GM12878 (cell line): ENCODE measurements at places on chromosomes 7 and 10.

DNA sequence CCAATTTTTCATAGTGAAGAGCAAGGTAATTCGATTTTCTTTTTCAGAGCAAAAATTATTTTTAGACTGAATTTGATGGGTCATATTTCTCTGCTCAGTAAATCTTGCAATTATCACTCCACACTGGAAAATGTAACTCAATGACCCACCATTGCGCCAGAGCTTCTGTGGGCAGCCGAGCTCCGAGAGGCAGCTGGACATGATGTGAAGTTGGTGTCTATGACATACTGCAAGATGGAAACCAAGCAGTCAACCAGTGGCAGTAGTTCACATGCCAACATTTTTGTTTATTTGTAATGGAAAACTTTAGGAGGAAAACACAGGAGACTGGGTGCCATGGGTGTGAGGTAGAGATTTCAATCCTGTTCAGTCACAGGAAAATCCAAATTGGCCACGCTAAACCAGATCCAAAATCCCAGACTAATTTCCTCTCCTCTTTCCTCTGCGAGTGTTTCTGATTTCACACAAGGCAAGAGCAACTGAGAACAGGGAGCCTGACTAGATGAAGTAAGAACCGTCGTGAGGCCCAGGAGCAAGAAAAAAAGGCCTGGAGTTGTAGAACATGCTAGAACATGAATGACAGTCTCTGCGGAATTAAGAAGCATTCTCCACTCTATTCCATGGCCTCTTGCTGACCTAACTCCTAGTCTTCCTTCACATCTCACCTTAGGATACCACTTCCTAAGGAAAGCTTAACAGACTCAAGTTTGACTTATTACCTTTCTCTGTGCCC, 39.3 kb downstream of the CALD1 start:
- no peak for DNase-seq
- no peak overlapping the region for H3K27ac ChIP-seq
- H3K27me3 ChIP-seq, result no peaks in the 10 kb centered on the region
- H3K4me3 ChIP-seq, result no peak overlapping the region

- no peaks in the 10 kb centered on the region for H3K27me3 ChIP-seq
- peaks cover 30% of the 10 kb centered on the region for H3K36me3 ChIP-seq
- H3K4me1 ChIP-seq, result peaks cover 5% of the 10 kb centered on the region; the same call in 1 of the 2 replicates
These were observed 139.8 kb upstream of the AOAH start for GRCh38 chr7:36863901-36864701.

- no peak for DNase-seq
- no peak overlapping the region for H3K4me3 ChIP-seq
- H3K27ac ChIP-seq, result no peak overlapping the region
- H3K4me1 ChIP-seq, result no peaks in the 10 kb centered on the region
These were observed 36.9 kb upstream of the AGR2 start for GRCh38 chr7:16841681-16842080.

GRCh38 chr7:100035876-100036275, 13.7 kb upstream of the ZSCAN21 start:
- peaks cover 16% of the 10 kb centered on the region for H3K36me3 ChIP-seq
- no peak for DNase-seq
- no peaks in the 10 kb centered on the region for H3K4me1 ChIP-seq
- no peak overlapping the region for H3K4me3 ChIP-seq

DNA sequence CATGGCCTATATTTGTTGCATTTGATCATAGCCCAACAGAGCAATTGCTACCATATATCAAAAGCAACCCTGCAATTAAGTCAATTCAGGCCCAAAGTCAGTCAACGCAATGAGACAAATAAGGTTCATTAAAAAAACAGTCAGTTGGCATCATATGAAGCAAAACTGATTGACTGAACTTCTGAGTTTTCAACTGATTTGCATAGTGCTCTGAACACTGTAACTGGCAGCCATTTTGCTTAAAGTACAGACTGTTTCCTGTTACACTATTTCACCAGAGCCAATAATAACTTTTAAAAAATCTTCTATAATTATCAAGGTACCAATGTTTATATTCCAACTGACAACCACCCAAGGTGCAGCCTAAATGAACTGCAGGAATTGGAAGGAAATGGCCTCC, 68.4 kb upstream of the RAPGEF5 start:
- H3K4me3 ChIP-seq, result no peak overlapping the region
- no peak for DNase-seq
- no peak overlapping the region for H3K27ac ChIP-seq
- H3K36me3 ChIP-seq, result no peaks in the 10 kb centered on the region

DNA sequence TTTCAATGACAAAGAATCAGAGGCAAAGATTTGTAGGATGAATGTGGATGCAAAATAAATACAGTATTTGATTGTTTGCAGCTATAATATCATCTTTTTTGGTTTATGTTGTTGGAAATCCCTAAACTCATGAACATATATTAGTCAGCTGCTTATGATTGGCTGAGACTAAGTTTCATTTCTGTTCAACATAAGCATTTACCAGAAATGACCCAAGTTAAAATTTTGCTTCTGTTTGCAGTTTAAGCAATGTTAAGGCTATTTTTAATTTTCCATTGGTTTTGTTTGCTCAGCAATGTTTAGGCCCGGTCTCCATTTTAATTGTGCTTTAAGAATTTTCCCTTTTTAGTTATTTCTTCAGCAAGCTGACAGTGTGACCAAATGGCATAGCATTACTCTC, 22.0 kb downstream of the GIMAP6 start:
- no peak overlapping the region for H3K27ac ChIP-seq
- no peaks in the 10 kb centered on the region for H3K36me3 ChIP-seq
- DNase-seq, result no peak
- no peaks in the 10 kb centered on the region for H3K27me3 ChIP-seq
- H3K4me1 ChIP-seq, result no peaks in the 10 kb centered on the region; the same call in 1 of the 2 replicates

DNA sequence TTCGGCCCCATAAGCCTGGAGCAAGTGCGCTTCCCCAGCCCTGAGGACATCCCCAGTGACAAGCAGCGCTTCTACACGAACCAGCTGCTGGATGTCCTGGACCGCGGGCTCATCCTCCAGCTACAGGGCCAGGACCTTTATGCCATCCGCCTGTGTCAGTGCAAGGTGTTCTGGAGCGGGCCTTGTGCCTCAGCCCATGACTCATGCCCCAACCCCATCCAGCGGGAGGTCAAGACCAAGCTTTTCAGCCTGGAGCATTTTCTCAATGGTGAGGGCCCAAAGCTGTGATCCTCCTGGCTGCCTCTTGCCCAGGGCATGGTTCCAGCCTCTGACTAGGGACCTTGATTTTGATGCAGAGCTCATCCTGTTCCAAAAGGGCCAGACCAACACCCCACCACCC, 10.1 kb downstream of the IRF5 start:
- H3K4me1 ChIP-seq, result peaks cover 4% of the 10 kb centered on the region; the same call in 1 of the 2 replicates
- H3K36me3 ChIP-seq, result peaks cover 45% of the 10 kb centered on the region
- DNase-seq, result no peak
- H3K27ac ChIP-seq, result no peak overlapping the region
- no peak overlapping the region for H3K4me3 ChIP-seq
